ENCODE measurements at places on chromosomes 7 and 10.

DNA sequence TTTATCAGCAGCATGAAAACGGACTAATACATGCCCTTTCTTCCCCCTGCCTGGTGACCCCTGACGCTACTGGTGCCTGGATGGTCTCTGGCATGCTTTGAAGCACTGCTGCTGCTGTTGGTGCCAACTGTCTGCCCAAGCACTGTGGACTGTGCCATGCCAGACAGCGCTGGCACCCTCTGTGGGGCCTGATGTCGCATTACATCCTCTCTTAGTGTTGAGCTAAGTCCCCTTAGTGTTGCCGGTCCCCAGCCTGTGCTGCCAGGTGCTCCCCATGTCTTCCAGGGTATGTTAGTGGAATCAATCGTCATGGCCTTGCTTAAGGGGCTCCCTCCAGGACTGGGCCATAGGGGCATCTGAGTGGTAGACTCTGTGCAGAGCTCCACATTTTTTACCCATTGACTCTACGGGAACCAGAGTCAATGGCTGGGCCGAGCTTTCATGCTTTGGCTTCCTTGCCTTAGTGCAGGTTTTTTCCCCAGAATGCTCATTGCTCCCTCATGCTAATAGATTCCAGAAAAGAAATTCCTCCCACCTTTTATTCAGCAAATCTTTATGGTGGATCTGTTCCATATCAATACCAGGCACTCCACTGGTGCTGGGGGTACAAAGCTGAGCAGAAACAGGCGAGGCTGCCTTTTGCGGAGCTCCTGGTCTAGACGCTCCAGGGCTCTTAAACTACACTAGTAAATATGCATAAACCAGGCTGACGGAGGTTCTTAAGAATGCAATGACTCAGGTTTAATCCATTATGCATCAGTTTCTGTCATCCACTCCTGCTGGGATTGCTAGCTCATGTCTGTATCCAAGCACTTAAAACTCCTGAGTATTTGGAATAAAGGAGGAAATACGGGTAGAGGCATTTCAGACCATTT is 21.8 kb upstream of the MRC1 start:
- DNase-seq: no peak

GRCh38 chr10:11105676-11106004 is 88.0 kb downstream of the CELF2 start:
- no peak for DNase-seq

- DNase-seq: no peak
Observed at GRCh38 chr10:51524041-51524440, 175.4 kb downstream of the CSTF2T start.

DNA sequence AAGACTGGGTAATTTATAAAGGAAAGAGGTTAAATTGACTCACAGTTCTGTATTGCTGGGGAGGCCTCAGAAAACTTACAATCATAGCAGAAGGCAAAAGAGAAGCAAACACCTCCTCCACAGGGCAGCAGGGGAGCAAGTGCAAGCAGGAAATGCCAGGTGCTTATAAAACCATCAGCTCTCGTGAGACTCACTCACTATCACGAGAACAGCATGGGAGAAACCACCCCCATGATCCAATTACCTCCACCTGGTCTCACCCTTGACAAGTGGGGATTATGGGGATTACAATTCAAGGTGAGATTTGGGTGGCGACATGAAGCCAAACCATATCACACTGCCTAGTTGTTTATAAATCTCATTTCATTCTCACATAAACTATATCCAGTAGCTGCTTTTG is 28.0 kb upstream of the CPN1 start:
- no peak for DNase-seq

DNA sequence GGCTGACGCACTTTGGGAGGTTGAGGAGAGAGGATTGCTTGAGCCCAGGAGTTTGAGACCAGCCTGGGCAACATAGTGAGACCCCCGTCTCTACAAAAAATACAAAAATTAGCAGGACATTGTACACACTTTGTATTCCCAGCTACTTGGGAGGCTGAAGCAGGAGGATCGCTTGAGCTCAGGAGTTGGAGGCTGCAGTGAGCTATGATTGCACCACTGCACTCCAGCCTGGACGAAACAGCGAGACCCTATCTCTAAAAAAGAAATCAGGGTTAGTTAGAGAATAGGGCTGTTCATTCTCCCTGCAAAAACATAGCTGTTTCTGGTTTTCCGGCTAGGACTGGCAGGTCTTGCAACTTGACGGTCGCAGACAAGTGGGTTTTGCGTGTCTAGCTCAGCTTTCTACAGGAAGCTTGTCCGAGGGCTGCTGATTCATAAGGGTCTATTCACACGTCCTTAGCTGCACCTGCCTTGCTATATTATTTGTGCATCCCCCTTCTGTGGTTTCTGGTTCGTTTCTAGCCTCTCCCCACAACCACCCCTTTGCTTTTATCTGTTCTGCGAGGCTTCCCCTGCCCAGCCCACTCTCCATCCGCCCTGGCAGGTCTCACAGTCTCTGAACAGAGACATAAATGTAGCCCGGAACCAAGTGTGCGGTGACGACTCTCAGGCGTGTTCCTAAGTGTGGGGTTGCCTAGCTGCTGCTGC is 10.7 kb downstream of the AMZ1 start:
- DNase-seq: no peak

DNA sequence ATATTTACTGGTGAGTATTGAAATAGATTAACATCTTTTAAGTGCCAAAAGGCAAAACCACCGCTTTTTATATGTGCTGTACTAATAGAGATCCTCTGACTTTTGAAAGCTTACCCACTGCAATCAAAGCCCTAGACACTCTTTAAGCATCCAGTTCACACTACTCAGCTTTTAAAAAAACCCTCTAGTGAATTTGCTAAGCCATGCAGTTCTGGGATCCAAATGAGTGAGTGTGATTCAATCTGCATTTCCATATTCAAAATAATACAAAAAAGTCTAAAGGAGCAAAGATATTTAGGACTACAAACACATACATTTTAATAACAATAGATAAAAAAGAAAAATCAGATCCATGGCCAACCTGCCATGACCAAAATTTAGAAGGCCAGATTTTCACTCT is 288.2 kb downstream of the MAGI2 start:
- no peak for DNase-seq

DNA sequence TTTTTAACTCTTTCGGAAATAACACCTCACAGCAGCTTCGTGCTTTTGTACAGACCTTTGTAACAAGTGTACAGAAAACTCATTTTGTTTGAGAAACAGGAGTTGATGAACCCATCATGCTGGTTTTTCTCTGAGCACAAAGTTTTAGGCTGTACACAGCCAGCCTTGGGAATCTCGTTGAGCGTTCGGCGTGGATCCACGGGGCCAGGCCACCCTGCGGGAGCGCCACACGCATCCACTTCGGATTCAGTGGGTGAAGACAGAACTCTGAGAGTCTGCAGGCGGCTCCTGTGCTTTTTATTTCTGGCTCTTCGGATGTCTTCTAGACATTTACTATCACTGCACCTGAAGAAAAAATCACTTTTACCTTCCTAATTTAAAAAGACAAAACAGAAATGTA is 131.2 kb downstream of the SMURF1 start:
- no peak for DNase-seq

DNA sequence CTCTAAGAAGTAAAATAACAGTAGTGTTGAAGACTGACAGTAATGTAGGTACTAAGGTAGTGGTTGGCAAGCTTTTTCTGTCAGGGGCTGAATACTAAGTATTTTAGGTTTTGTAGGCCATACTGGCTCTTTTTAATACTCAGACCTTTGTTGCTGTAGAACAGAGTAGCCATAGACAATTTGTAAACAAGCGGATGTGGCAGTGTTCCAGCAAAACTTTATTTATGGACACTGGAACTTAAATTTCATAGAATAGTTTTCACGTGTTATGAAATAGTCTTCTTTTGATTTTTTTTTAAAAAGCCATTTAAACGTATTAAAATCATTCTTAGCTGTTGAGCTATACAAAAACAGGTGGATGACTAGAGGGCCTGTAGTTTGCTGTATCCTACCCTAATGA is 121.2 kb downstream of the MLLT10 start:
- DNase-seq: no peak

- no peak for DNase-seq
Observed at GRCh38 chr7:66950763-66951162, 29.7 kb downstream of the TMEM248 start.

- no peak for DNase-seq
Observed at GRCh38 chr10:1264001-1264400, 207.8 kb downstream of the WDR37 start.

- no peak for DNase-seq
Observed at GRCh38 chr7:33040803-33041516, 21.6 kb downstream of the NT5C3A start.

DNA sequence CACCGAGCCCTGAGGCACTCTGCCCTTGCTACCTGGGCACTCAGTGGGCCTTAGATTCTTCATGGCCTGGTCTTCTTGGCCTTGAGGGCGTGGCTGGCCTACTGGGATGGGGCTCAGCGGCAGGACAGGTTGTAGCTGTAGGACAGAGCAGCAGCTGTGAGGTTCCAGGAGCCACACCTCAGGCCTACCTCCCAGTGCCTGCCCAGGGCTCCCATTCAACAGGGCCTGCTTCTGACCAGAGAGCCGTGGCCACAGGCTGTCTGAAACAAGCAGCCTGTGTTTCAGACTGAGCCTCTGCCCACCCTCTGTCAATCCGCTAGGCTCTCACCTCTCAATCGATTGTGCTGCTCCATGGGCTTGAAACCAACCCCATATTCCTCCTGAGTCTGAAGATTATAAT is 928.0 kb upstream of the ZNF722 start:
- DNase-seq: no peak

DNA sequence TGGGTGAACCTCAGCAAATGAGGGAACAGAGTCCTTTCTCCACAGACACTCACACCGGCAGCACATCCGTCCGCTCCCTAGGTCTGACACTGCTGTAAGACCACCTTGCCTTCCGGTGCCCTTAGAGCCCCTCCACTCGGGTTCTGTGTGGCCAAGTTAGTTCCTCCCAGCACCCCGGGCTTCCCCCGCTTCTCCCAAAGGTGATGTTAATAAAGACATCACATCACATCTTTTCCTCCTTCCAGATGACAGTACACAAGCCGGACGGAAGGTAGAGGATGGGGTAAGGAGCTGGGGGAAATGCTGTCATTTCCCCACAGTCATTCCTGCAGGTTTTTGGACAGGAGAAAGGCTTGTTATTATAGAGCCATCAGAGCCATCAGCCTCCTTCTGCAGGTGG is 42.3 kb downstream of the OAT start:
- DNase-seq: no peak

GRCh38 chr7:102426268-102427018 is 6.9 kb upstream of the ORAI2 start:
- DNase-seq: peak; percentile 70

DNA sequence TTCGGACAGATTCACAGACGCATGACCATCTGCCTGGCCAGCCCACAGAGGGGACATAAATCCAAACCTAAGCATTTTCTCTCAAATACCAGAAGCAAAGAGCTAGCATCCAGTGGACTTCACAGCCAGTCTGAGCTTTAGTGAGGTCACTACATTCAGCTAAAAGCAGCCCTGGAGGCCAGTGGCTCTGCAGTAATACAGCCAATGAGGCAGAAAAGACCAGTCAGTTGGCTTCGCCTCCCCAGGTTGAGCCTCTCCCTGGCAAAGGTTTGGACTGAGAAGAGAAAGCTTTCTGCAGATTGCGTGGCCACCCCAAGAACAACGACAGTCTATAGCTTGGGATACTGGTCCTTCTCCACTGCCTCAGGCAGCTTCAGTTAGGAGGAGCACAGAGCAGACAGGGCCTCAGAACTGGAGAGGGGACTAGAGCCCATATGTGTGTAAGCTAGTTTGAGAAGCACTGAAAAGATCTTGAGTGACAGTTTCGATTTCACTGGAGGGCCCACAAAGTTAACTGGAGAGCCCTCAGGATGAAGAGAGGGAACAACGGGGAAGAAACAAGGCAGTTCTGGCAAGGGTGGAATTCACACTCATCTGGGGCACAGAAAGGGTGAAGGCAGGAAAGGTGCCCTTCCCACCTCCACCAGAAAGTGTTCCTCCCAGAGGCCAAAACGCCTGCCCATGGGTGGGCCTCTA is 3.8 kb downstream of the WDR91 start:
- DNase-seq: no peak
